ENCODE measurements at places on chromosomes 11 and 22.
A peak's percentile ranks its signal among the peaks of the same experiment; 100 is the strongest.

GRCh38 chr11:76208438-76209374, 2.4 kb upstream of the WNT11 start:
- peak; percentile 87 for DNase-seq

GRCh38 chr11:6307876-6308275, 12.4 kb downstream of the CAVIN3 start:
- DNase-seq, result no peak

GRCh38 chr11:64870176-64870892, 8.1 kb downstream of the EHD1 start:
- DNase-seq, result no peak

DNA sequence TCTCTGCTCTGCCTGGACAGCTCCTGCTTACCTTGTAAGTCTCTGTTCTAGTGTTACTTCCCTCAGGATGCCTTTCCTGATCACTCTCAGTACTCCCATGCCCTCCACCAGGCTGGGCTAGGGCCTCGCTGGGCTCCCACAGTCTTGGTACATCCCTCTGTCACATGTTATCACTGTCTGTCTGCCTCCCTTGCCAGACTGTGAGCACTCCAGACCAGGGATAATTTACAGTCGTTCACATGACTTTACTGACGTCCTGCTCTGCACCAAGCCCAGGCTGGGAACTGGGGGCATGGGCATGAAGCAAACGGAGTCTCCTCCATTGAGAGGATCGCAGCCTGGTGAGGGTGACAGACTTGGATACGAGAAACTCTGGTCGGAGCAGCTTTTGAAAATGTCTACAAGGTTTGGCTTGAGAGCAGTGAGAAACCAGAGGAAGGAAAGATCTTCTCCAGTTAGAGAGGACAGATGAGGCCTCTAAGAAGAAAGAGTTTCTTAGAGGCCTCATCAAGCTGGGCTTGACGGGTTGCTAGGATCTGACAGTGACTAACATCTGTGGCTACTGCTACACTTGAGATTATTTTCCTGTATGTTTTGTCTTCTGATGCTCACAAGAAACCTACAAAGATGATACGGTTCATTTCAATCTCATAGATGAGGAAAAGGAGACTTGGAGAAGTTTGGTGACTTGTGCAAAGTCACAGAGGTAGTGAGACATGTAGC, 12.5 kb downstream of the USP35 start:
- DNase-seq, result no peak

- DNase-seq, result no peak
These were observed 364.3 kb downstream of the OPCML start for GRCh38 chr11:133168016-133168415.

- DNase-seq, result no peak
These were observed 13.3 kb downstream of the ROBO4 start for GRCh38 chr11:124884340-124884739.

DNA sequence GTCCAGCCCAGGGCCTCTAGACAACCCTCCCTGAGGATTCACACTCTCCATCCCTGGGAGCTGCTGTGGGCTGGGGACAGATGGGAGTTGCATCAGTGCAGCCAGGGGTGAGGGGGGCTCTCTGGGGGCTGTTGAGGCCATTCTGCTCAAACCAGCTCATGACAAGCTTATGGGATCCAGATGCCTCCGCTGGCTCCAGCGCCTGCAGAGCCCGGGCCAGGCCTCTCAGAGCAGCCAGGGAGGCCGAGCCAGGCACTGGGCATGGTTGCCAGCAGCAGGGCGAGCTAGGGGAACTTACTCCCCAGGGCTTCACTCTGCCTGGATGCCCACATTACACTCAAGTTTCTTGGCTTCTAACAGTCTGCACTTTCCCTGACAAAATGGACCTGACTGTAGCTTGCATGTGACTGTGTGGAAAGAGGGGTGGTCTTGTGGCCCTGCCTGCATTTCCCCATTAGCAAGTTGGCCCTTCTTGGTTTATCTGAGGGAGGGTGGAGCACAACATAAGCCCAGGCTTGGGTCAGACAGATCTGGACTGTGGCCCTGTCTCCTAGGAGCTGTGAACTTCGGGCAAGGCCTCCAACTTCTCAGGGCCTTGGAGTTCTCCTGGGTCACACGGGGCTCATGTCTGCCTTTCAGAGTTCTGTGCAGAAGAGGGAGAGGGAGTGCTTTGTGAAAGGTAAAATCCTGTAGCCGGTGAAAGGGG, 34.5 kb upstream of the CYB5R3 start:
- no peak for DNase-seq

GRCh38 chr11:102293873-102294601, 23.2 kb upstream of the BIRC3 start:
- DNase-seq, result no peak

- no peak for DNase-seq
These were observed 255.1 kb downstream of the TTC28 start for GRCh38 chr22:28424427-28425080.

DNA sequence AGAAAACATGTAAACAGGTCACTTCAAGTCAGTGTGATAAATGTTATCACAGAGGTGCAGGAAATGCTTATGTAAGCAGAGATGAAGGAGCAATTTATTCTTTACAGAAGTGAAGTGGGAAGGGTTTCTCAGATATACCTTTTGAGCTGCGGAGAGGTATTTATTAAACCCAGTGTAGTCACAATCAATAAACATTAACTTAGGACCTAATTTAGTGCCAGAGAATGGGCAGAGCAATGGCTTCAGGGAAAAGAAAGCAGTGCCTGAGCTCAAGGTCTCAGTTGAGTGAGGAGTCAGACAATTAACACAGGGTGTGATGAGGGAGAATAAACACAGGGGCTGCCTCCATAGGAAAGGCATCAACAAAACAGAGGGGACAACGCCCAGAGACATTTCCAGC, 1.9 kb downstream of the MS4A5 start:
- DNase-seq, result no peak

DNA sequence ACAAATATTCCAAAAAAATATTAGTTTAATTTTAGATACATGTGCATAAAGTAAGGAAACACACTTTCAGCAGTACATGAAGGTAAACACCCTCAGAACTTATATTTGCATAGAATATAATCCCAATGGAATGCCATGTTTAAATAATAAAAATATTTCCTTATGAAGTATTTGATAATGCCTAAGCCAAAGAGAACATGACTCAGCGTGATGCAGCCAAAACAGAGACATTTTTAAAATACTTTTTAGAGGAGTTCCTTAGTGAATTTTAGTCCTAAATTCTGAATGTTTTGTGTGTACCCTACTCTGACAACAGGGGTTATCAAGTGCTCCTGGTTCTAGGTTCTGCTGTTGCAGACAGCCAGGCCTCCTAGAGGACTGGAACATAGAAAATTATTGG, 39.1 kb upstream of the POU2AF2 start:
- no peak for DNase-seq

GRCh38 chr11:57410287-57410686, 16.6 kb downstream of the SLC43A3 start:
- no peak for DNase-seq

All from endothelial cell (in vitro differentiated cells).